Stimulated activated CD4-positive, alpha-beta T cell treated with anti-CD3 and anti-CD28 coated beads, Interleukin-12 subunit alpha, Interleukin-12 subunit beta, amount 100 ng/mL, for 24 hours (primary cell): ENCODE measurements at places on chromosomes 6 and 20.

DNA sequence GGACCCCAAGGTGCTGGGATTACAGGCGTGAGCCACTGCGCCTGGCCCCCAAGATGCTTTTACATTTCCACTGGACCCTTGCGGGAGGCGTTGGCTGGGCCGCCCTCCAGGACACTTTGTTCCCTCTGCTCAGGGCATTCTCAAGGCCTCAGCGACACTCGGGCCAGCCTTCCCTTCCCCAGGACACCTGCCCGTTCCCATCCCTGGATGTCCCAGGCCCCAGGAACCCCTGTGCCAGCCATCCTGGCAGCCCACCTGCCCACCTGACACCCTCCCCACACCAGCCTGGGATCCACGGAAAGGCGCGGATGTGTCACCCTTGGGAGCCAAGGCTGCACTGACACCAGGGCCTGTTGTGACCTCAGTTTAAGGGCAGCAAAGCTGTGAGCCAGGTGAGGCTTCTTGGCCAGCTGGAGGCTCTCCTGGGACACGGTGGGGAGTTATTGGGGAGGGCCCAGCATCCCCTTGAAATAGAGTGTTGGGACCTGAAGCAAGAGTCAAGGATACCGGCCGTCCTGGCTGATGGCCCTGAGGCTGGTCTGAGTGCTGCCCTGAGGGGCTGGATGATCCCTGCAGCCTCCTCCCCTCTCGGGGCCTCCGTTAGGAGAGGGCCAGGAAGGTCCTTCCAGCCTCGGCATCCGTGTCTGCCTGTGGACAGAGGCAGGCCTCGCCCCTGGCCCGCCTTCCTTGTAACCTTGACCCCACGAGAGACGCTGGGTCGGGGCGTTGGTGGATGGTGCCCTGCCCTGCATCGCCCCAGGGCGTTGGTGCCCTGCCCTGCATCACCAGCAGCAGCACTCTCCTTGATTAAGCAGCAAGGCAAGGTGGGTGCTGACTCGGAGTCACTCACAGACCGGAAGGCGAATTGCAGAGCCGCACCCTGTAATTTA is 84.2 kb upstream of the BHLHE23 start:
- DNase-seq = no peak

- no peak for DNase-seq
These were observed 157.1 kb downstream of the AKAP7 start for GRCh38 chr6:131292145-131292938.

DNA sequence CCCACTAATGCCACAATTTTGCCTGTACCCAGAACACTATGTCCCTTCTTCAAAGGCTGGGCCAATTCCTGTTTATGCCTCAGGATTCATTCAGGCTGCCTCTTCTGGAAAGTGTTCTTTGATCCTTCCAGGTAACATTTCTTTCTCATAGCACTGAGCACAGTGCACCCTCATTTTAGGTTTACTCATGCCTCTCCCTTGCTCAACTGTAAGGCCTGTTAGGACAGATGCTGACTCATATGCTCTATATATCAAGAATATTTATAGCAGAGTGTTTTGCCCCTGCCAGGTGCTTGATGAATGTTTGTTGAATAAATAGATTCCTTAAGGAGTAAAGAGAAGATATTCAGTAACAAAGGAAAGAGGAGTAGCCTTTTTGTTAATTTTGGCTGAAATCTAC is 263.9 kb downstream of the PHF3 start:
- no peak for DNase-seq

DNA sequence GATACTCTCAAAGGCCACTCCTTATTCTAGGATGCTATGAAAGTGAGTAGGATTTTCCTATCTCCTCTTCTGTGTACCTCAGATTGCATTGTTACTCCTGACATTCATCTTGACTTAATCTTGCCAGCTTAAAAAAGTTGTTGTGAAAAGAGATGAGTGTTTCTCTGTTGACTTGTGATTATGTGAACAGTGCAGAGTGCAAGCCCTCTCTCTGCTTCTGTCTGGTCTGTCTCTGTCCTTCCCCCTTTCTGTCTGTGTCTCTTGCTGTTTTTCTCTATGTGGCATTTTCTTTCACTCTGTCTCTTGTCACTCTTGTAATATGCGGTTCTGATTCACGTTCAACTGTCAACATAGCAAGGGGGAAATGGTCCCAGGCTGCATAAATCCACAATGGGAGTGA is 306.6 kb downstream of the FARS2 start:
- DNase-seq = no peak

- no peak for DNase-seq
These were observed 6.2 kb downstream of the LINC00237 start for GRCh38 chr20:21099751-21100577.

- no peak for DNase-seq
These were observed 81.5 kb downstream of the KIF13A start for GRCh38 chr6:17905611-17906592.

- DNase-seq = no peak
These were observed 21.5 kb downstream of the PKIB start for GRCh38 chr6:122631571-122632249.

- no peak for DNase-seq
These were observed 54.5 kb downstream of the TRMT11 start for GRCh38 chr6:126040826-126041225.

DNA sequence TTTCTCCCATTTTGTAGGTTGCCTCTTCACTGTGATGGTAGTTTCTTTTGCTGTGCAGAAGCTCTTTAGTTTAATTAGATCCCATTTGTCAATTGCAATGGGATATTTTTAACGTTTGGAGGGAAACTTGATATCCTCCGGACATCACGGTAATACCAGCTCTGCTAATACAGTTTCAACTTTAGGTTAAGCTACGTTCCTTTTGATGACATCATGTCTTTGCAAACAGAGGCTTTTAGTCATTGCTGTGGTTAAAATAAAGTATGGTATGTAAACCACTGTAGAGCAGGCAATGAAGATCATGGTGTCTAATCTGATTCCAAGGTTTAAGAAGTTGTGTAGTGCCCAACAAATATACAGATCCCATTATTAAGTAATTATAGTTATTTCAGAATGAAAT is 168.0 kb upstream of the CHD6 start:
- DNase-seq = no peak

DNA sequence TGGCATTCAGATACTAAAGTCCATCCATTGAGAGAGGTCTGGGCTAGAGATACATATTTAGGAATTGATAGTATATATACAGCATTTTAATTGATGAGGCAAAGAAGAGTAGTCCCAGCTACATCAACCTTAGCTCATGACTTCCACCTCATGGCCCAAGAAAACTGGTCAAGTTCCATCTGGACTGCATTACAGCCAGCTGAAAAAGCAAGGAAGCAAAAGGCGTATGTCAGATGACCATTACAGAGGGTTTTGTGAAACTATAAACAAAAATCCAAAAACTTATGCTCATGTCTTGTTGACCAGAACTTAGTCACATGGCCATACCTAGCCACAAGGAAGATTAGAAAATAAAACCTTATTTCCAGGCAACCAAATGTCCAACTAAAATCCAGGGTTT is 46.8 kb upstream of the RNF146 start:
- DNase-seq = no peak

GRCh38 chr20:60529149-60529548 is 570.9 kb downstream of the CDH26 start:
- DNase-seq = no peak

- no peak for DNase-seq
These were observed 76.6 kb upstream of the HSF2 start for GRCh38 chr6:122322824-122323223.

DNA sequence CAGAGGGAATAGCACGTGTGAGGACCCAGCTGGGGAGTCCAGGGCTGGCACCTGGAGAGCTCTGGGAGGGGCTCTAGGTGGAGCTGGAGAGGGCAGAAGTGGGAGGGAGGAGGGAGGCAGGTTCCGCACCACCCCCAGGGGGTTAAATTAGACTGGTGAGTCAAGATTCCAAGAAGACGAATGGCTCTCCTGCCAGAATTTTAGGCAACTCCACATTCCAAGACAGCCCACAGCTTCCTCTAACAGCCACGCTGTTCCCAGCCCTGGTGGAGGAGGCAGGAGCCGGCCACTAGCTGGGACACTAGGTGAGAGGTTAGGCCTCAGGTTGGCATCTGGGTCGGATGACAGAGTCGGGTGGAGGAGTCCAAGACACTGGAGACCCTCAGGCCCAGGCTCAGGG is 60.2 kb downstream of the TFAP2C start:
- DNase-seq = no peak

DNA sequence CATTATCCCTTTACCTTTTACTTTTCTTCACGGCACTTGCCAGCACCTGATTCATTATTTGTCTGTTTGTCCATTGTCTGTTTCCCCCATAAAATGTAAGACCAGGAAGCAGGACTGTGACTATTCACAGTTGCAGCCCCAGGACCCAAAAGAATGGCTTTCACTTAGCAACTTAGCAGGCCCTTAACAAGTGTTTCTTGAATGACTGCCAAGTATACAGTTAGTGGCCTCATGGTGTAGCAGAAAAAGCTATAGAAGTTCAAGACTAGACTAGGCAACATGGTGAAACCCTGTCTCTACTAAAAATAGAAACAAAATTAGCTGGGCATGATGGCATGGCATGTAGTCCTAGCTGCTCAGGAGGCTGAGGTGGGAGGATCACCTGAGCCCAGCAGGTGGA is 4.3 kb downstream of the SLC26A8 start:
- DNase-seq = no peak

DNA sequence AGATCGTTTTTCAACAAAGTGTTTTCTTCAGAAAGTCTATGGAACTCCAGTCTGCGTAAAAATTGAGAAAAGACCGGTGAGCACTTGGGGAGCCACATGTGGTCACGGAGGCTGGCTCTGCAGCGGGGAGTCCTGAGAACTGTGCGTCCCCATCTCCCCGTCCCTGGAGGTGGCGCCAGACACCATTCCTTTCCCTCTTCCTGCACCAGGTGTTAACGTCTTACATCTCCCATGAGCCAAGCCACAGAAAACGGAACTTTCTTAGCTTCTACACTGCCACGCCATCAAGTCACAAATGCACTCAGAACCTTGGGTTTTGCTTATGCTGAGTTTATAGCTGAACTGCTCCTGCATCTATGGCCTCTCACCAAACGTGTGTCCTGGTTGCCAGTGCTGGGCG is 62.6 kb downstream of the GINS1 start:
- DNase-seq = peak; percentile 24

GRCh38 chr20:38579921-38580320 is 1.1 kb upstream of the ADIG start:
- no peak for DNase-seq

- no peak for DNase-seq
These were observed 82.1 kb downstream of the IYD start for GRCh38 chr6:150450918-150451317.

- DNase-seq = no peak
These were observed 4.3 kb downstream of the PPP1R10 start for GRCh38 chr6:30612687-30613248.

DNA sequence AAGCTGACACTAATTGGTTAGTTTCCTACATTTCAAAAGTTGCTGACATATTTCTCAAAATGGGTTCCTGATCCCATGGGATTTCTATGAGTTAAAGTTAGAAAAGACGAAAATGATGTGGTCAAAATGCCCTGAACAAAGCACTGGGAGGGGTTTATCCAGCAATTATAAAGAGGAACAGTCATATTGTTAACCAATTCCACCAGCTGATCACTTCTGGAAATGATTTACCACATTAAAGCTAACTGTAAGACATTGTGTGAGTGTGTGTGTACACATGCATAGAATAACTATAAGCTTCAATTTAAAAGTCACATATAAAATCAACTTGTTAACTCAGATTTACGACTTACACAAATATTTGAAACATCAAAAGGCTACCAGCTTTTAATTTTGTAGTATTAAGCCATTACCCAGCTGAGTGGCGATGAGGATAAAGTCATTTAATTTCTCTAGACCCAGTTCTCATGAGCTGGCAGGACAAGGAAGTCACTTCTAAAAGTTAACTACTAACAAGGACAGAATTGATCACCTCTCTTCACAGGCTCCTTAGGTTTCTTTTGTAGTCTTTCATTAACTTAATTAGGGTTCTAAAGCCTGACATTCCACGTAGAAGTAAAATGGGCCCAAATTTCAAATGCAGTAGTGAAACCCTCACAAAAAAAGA is 40.4 kb downstream of the MAN1A1 start:
- DNase-seq = no peak

GRCh38 chr6:155628306-155628705 is 172.7 kb upstream of the NOX3 start:
- DNase-seq = peak; percentile 25

GRCh38 chr6:41097467-41098090 is 24.8 kb downstream of the NFYA start:
- no peak for DNase-seq

GRCh38 chr20:11235058-11235457 is 561.3 kb upstream of the JAG1 start:
- DNase-seq = no peak

- no peak for DNase-seq
These were observed 407 bp upstream of the KIF6 start for GRCh38 chr6:39725632-39725997.

- no peak for DNase-seq
These were observed 19.1 kb downstream of the SLX4IP start for GRCh38 chr20:10454151-10454750.

DNA sequence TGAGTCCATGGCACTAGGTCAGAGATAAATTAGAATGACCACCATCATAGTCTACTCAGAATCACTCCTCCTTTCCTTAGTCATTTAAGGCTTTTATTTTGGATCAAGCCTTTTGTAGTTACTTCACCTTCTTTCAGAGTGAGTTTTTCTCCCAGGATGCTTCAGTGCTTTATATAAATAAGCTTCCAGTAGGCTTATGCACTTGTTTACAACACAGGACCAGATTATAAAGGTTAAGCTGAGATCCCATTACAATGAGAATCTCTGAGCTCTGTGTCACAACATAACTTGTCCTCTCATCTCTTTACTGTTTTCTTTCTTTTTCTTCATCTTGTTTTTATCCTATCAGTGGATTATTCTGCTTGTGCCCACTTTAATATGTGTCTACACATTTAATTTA is 47.9 kb downstream of the CEP57L1 start:
- DNase-seq = no peak

DNA sequence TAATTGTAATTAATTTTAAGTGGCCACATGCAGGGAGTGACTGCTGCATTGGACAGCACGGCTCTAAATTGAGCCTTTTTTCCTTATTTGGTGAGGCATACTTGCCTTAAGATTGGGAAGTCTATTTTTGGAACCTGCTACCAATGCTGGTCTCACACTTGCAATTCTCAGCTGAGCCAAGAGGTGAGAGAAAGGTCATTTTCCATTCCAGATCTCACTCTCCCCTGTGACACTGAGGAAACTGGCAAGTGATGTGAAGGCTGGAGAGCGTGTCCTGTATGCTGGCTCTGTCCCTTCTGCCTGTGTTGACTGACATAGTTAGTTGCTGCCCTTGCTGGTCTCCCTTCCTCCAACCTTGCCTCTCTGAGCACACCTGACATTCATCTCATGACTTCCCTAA is 735 bp upstream of the MOG start:
- no peak for DNase-seq

GRCh38 chr20:53859684-53860083 is 210.7 kb downstream of the BCAS1 start:
- DNase-seq = no peak

DNA sequence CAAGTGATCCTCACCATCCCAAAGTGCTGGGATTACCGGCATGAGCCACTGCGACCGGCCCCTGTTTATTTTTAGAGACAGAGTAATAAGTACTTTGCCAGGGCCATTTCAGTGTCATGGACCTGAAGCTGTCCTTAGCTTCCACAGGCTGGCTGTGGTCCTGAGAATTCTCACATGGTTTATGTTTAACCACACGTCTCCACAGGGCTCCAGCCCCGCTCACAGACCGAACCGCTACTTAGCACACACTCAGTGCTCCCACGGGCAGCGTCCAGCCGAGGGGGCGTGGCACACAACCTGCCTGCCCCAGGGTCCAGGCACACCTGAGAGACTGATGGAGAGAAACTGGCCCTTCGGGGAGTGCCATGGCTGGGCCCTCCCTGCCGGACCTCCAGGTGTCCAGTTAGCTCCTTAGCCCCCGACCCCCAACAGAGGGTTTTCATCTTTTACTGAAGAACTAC is 11.7 kb downstream of the ACSS1 start:
- DNase-seq = no peak
